Stimulated activated CD4-positive, alpha-beta T cell treated with anti-CD3 and anti-CD28 coated beads, Interleukin-2, amount 100 ng/mL, for 48 hours (primary cell): ENCODE measurements at places on chromosomes 6 and 20.

DNA sequence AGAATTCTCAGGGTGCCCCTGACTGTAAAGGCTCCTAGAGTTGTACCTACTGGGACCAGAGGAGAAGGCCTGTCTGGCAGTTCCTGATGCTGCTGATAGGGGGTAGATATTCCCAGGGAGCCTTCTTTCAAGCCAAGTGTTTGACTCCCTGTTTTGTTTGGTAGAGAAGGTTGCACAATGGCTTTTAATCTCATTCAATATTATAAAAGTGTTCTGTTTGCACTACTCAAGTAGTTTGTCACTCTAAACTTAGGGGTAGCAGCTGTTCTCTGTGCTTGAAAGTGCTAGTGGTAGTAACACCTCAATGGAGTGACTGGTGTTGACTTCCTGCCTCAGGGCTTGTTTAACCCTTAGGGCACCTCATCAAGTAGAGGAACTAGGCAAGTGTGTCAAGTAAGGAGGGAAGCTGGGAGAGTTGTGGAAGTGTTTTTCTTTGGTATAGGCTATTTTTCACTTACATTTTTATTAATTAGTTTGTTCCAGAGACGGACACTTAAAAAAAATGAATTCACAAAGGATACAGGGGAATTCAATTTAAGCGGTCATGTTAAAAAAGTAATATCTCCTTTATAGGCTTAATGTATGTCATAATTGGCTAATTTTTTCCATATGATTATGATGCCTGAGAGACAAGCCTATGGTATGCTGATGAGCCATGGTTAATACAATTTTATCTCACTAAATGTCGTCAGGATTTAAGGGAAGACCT, 38.1 kb downstream of the BICRAL start:
- DNase-seq: no peak

- no peak for DNase-seq
Observed at GRCh38 chr20:21004386-21005076, 101.6 kb downstream of the LINC00237 start.

GRCh38 chr6:37862992-37863391, 43.5 kb downstream of the ZFAND3 start:
- no peak for DNase-seq

GRCh38 chr6:111204305-111204704, 117.0 kb downstream of the SLC16A10 start:
- DNase-seq: no peak

- no peak for DNase-seq
Observed at GRCh38 chr6:88454658-88455057, 288.5 kb upstream of the CNR1 start.

- DNase-seq: no peak
Observed at GRCh38 chr6:146289816-146290588, 253.6 kb upstream of the RAB32 start.

DNA sequence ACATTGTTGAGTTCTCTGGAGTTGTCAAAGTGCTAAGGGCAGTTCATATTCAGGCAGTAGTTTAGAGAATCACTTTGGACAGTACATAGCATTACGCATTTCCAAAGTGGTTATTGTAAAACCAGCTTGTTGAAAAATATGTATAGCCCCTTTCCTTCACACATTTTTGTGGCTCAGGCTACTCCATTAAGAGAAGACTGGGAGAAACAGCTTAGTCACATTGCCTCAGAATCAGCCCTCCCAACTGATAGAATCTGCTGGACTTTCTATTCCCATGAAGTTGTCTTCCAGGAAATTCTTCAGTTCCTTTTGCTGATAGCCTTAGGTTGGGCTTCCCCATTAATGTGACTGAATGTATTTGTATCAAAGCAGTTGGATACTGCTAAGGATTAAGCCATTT, 39.5 kb upstream of the HDGFL1 start:
- DNase-seq: no peak

DNA sequence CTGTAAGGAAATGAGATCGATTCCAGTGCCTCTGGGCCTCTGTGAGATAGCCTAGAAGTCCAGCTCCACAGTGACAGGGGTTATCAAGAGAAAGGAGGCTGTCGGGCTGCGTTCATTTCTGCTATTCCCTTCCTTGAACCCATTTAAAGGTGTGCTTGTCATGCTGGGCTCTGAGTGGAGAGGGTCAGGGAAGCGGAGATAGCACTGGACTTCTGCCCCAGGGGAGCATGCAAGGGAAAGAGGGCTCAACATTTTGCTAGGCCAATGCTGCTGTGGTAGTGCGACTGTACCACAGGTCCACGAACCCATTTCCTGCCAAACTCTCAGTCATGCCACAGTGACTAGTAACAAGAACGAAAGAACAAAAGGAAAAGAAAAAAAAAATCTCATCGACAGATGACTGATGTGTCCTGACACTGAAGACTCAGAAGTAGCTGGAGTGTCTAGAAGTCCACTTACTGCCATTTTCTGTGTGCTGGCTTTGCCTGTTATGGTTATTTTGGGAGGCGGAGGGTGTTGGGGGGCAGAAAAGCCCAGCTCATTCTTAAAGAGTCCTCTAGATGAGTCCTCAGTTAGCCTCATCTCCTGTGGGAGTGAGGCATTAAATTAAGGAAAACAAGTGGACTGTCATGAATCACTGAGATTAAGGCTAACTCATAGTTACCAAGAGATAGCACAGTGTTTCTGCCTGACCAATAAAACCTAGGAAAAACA, 8.1 kb downstream of the NEDD9 start:
- no peak for DNase-seq

- no peak for DNase-seq
Observed at GRCh38 chr6:25172819-25173218, 106.4 kb upstream of the CARMIL1 start.

GRCh38 chr20:14264869-14265268, 72.5 kb downstream of the FLRT3 start:
- DNase-seq: no peak

GRCh38 chr20:3812259-3812681, 8.1 kb upstream of the AP5S1 start:
- no peak for DNase-seq

GRCh38 chr20:609371-609964, 641 bp downstream of the TCF15 start:
- no peak for DNase-seq

DNA sequence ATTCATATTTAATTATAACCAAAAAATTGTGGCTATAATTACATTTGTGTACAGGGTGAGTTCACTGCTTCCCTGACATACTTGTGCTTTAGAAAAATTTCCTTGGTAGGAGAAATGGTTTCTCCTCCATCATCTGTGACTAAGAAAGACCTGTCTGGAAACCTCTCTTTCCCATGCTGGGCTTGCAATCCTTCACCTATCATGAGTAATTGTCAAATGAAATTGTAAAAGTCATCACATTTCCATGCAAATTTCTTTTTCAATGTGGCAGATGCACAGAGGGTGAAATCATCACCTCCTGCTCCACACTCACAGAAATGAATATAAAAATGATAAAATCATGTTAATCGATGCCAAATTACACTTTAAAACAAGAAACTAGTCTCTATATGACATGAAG, 1.5 kb upstream of the SIRPB1 start:
- no peak for DNase-seq

GRCh38 chr6:42505385-42505718, 53.6 kb upstream of the TRERF1 start:
- DNase-seq: no peak

- DNase-seq: no peak
Observed at GRCh38 chr20:3251806-3252205, 12.8 kb upstream of the SLC4A11 start.

GRCh38 chr6:146526192-146526591, 17.4 kb upstream of the RAB32 start:
- DNase-seq: no peak

- no peak for DNase-seq
Observed at GRCh38 chr20:48194583-48194982, 409.3 kb upstream of the SULF2 start.

- no peak for DNase-seq
Observed at GRCh38 chr6:89409461-89410035, 2.5 kb downstream of the RRAGD start.

DNA sequence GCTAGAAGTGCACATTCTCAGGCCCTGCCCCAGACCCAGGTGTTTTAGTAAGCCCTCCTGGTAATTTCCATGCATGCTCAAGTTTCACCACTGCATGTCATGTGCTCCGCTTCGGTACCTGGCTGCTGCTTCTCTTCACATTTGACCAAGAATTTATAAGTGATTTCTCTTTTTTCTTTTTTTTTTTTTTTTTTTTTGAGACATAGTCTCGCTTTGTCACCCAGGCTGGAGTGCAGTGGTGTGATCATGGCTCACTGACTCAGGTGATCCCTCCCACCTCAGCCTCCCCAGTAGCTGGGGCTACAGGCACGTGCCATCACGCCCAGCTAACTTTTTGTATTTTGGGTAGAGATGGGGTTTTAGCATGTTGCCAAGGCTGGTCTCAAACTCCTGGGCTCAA, 16.0 kb downstream of the TM9SF4 start:
- no peak for DNase-seq

DNA sequence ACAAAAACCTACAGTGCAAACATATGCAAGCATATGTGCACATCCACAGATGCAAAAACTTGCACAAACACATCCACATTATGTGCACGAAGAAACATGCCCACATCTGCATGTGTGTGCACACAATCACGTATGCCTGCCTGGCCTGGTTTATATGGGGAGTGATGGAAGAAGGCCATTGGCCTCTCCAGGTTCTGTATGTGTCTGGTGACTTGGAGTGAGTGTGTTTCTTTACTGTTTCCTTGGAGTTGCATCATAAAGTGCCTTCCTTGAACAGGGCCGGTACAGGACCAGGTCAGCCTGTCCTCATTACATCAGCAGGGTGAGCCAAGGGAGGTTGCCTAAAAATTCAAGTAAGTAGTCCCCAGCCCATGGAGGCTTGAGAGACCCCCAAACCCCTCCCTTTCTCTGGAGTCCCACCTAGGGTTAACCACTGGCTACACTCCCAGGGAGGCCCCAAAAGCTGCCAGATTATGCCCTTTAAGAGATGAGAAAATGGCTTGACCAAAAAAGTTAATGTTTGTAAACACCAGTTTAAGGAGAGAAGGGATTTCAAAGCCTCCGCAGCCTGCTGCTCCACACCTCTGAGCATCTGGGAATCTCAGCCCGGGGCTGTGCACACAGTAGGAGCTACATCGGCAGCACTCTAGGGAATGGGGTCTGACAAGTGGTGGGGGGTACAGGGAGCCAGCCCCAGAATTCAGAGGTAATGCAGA, 140.8 kb downstream of the VEGFA start:
- no peak for DNase-seq

- DNase-seq: no peak
Observed at GRCh38 chr20:55513954-55514353, 491.4 kb downstream of the CBLN4 start.

GRCh38 chr6:84167457-84167856, 60.0 kb downstream of the CEP162 start:
- no peak for DNase-seq

DNA sequence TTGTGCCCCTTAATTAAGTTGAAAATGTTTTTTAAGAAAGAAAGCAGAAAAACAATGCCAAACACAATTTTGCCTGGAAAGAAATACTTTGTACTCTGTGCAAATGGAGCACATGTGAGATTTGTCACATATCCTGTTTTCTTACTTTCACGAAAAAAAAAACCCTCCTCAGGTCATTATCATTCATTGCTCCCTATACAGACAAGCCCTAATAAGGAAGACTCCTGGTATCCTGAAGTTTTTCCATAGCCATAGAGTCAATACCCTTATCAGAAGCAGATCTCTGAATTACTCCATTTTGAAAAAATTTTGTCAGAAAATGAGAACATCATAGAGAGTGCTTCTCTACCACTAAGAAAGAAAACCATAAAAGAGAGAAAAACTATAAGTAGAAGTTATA, 14.0 kb upstream of the NT5E start:
- no peak for DNase-seq

GRCh38 chr20:2348336-2348735, 32.4 kb upstream of the TGM6 start:
- no peak for DNase-seq

DNA sequence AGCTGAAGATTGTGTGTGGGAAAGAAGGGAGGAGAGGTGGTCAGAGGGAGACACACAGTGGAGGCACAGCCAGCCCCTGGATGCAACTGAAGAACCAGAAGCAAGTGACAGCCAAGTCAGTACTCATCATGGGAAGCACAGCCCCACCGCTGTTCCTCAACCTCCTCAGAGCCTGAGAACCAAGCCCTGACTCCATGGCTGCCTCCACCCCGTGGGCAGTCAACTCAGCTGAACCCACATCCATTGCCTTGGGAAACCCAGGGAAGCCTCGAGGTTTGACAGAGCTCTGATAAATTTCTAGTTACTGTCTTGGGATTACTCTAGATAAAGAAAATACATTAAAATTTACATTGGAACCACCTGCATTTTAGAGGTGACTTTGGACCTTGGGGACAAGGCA, 29.6 kb downstream of the ALDH5A1 start:
- DNase-seq: no peak
